Erythroblast (primary cell): ENCODE measurements at places on chromosomes 6 and 20.

DNA sequence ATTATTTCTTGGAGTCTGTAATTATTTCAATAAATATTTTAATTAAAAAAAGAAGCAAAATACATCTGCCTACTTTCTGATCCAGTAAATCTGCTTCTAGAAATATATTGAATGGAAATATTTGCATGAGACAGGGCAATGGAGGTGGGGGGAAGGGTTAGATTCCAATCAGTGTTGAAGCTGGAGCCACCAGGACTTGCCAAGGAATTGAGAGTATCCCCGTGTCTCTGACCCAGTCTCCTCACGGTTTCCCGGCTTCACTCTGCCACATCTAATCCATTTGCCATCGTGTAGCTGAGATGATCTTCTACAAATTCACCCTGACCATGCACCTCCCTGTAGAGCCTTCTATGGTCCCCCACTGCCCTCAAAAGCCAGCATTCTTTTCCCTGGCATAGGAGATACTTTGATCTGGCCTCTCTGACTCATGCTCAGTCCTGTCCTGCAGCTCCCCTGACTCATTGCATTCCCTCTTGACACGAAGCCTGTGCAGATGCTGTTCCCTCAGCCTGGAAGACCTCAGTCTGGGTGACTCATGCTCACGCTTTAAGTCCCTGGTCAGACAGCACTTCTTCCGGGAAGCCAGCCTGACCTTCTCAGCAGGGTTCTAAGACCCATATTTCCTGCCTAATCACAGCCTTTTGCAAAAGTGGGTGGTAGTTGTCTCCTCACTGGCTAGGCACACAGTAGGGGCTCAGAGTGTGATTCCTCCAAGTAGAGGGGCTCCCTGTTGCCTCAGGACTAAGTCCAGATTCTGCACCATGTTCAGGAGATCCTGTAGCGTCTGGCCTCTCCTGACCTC lies 23.0 kb upstream of the FKBP1A start:
- peak; percentile 10 for DNase-seq

DNA sequence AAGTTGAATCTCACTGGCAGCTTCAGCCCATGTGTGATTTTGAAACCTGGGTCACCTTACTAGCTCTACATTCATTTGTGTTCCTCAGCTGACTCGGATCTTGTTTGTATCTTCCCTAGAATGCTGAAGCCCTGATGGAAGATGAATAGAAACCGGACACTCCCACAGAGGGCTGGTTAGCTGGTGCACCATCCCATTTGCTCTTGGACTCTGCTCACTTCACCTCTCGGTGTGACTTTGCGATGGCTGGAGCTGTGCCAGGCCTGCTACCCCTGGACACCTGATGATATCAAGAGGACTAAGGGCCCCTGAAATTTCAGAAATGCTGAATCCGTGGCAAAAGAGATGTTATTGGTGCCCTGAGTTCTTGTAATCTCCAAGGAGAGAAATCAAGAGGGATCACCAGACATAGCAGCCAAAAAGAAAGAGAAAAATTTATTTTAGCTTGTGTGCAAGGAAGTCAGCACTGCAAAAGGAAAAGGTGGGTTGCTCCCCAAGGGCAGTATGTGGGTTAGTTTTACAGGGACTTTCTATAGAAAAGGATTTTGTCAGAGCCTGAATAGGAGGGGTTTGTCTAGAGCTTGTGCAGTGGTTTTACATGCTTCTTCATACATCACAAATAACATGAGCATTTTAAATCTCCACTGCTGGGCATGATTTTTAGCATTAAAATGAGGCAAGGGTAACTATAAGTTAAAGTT lies 426.3 kb upstream of the NOX3 start:
- no peak for DNase-seq

GRCh38 chr20:11252447-11252846 lies 578.6 kb upstream of the JAG1 start:
- DNase-seq, result no peak

DNA sequence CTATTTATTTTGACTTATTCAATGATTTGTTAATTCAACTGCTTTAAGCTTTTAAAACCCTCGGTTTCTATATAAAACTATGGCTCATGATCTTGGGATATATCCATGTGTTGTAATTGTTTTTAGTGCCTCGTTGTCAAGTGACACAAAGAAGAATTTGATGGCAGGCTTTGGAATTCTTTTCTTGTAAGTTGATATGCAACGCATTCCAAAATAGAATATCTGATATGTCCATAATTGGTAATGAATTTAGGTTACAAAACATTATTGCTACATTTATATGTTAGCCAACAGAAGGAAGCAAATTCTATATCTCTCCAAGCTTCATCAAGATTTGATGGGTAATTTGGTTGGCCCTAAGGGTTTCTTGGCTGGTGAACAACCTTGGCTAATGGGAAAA lies 220.4 kb upstream of the RIMS1 start:
- no peak for DNase-seq

DNA sequence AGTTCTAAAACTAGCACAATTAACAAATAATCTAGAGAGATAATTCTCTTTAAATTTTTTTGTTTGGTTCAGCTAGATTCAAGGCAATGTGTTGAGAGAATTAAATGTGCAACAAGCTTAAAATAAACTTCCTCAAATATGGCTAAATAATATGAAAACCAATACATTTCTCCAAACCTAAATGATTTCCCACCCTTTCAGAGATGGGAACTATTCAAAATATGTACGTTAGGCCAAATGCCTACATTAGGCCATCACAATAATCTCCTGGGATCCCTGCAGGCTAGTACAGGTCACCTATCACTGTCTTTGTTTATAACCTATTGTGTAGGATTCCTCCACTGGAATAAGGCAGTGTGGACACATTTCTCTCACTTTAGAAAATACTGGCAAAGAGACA lies 1.7 kb downstream of the FAXC start:
- no peak for DNase-seq

DNA sequence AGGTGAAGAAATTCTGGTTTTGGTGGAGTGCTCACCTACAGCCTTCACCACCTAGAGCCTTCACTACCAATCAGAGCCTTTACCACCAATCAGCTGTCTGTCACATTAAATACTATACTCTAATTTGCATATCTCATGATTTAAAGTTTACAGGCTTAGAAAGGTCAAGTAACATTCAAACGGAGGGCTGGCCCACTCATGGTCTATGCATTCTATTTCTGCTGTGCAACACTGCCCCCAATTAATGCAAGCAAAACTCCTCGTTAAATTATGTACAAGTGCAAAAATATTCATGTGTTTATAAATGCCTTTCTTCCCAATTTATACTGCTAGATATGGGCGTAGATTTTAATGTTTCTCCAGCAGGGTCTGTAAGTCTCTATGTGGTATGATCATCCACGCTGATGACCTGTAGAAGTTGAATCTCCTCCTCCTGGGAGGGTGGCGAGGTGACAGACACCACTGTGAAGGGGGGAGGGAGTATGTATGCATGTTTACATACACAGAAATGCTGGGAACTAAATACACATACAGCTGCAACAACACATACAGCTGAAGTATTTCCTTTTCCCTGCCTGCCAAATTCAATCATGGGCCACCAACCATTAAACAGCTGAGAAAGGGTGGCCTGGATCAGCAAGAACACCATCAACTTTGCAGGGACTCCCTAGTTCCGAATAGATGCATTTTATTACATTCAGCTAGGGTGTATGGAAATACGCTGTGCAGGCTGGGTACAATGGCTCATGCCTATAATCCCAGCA lies 13.1 kb downstream of the RRAGD start:
- no peak for DNase-seq

GRCh38 chr20:46938434-46938833 lies 43.8 kb downstream of the EYA2 start:
- DNase-seq, result no peak

- no peak for DNase-seq
Measured at GRCh38 chr6:142808405-142809061, 136.4 kb downstream of the HIVEP2 start.

GRCh38 chr6:161054876-161055275 lies 63.3 kb downstream of the MAP3K4 start:
- no peak for DNase-seq

GRCh38 chr6:701700-702479 lies 9.0 kb upstream of the EXOC2 start:
- DNase-seq, result no peak

- no peak for DNase-seq
Measured at GRCh38 chr20:45649312-45649863, 18.3 kb upstream of the WFDC9 start.

DNA sequence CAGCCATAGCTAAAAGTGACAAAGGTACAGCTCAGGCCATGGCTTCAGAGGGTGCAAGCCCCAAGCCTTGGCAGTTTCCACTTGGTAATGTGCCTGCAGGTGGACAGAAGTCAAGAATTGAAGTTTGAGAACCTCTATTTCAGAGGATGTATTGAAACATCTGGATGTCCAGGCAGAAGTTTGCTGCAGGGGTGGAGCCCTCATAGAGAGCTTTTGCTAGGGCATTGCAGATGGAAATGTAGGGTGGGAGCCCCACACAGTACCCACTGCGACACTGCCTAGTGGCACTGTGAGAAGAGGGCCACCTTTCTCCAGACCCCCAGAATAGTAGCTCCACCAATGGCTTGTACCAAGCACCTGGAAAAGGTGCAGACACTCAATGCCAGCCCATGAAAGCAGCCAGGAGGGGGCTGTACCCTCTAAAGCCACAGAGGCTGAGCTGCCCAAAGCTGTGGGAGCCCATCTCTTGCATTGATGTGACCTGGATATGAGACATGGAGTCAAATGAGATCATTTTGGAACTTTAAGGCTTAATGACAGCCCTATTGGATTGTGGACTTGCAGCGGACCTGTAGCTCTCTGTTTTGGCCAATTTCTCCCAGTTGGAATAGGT lies 1299.4 kb upstream of the MAP3K7 start:
- DNase-seq, result no peak

DNA sequence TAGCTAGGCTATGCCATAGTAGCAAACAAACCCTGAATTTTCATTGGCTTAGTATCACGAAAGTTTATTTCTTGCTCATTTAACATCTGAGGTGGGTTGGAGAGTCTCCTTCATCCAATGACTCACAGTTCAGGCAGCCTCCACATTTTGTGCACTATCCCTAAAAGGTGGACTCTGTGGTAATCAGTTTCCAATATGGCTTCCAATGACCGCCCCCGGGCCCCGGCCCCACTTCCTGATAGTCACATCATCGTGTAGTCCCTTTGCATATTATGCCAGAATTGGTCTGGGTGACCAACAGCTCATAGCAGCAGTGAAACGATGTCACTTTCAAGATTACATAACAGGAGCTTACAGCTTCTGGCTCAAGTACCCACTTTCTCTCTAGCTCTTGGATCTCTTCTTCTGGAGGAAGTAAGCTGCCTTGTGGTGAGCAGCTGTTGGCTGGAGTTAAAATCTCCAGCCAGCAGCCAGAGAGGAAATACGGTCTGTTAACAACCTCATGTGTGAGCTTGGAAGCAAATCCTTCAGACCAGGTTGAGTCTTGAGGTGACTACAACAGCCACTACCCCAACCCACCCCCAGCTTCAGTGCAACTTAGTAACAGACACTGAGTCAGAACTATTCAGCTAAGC lies 7.8 kb downstream of the HCRTR2 start:
- DNase-seq, result no peak

DNA sequence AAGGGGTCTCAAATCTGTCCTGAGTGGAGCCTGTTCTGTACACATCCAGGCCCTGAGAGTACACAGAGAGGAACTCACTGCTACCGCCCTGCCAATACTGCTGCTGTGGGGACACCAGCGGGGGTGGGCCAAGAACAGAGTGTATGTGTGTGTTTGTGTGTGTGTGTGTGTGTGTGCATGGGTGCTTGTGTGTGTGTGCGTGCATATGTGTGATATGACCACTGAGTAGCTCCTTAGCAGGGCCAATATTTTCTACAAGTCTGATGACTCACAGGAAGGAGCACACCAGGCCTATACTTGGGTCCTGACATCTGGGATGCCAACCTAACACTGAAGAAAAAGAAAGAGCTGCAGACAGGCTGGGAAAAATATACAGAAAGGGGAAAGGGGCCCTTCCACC lies 1.4 kb downstream of the RAET1E start:
- DNase-seq, result no peak

DNA sequence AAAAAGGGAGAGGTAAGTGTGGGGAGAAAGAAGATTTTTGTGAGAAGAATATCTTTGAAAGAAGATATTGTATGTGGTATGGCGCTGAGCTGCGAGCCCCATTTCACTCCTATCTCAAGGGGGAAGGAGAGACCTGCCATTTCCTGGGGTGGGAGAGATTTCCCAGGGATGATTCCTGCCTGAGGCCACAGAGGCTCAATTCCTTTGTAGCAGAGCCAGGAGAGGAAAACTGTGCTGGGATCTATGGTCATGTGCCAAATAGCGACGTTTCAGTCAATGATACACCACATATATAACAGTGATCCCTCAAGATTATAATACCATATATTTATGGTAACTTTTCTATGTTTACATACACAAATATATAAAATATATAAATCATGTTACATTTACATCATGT lies 28.9 kb downstream of the TCF21 start:
- no peak for DNase-seq

DNA sequence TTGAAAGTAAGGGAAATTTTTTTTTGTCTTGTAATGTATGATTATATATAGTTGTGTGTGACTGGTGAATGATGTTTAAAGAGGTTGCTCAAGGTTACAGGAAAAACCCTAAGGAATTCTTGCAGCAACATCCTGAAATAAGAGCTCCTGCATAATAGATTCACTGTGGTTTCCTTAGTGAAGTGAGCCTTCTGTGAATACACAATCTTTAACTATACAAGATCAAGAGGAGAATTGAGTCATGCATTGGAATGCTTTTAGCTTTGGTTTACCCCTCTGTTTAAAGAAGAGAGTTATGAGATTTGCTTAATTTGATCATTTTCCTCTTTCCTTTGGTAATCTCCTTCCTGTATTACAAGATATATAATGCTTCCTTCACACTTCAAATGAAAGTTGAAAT lies 141.6 kb upstream of the EYA4 start:
- no peak for DNase-seq
